ENCODE measurements at places on chromosomes 1 and 21. TPM values are rescaled to one million over a fixed set of nuclear protein-coding genes. Genes with fewer than 3 reads are reported as not detected.

DNA sequence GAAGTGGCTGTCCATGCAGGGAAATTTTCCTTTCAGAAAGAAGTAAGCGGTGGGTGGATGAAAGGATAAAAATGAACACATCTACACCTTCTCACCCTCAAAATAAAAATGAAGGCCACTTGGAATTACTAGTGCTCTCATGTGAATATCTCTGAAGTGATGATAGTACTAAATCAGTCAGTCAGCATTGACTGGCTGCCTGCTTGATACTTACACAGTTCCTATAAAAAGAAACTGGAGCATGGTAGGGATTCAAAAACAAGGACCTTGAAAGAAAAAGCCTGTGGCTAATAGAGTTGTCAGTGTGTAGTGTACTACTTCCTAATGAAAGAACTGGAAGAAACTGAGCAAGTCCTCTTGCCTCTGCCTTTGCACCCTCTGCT, 239.7 kb downstream of the HLX start:
- DNase-seq, result no peak

- no peak for DNase-seq
These were observed 23.9 kb downstream of the DCAF8 start for GRCh38 chr1:160238408-160238807.

DNA sequence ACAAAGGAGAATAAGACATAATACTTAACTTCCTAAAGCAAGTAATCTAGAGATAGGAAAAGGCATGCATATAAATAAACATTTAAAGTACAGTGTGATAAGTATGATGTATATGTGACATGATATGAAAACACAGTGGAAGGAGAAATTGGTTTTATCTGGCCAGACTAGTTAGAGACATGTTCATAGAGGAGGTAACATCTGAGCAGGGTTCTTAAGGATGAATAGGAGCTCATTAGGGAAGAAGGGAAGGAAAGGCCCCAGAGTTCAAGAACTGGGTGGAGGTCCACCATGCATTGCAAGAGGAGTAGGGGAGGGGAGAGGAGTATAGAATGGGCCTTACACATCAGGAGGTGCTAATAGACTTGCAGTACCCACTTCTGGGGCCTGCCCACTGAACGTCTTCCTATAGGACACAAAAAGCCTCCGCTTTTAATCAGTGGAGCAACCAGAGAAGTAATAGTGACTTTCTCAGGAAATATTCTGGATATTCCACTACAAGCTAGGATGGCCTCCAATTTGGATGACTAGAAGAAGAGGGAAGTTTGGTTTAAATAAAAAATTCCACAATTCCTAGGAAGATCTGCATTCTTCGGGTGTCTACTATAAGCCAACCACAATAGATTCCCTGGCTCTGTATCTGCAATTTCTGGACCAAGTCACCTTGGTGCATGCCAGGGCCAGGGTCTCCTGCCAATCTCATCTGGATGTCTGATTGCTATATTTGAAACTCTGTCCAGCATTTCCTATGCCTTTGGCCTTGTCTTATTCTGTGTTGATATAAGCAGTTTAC, 41.9 kb downstream of the NGF start:
- DNase-seq, result no peak

- no peak for DNase-seq
These were observed 3.6 kb upstream of the TNNT2 start for GRCh38 chr1:201381130-201381529.

DNA sequence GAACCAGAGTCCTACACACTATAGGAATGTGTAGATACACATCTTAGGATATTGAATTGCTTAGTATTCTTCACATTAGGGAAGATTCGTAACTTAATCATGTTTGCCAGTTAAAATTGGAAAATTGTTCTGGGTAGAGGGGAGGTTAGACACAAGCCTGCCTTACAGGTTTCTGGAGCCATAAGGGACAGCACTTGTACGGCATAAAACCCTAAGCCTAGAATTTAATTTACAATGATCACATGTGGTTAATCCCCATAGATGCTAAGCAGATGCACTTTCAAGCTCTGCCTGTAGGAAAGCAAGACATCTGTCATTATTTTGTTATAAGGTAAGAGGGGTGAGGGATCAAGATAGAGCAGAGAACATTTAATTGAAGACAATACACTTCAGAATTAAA, 820.7 kb downstream of the NCAM2 start:
- no peak for DNase-seq

GRCh38 chr1:53653631-53654030, 85.3 kb downstream of the GLIS1 start:
- DNase-seq, result no peak

GRCh38 chr1:100463791-100464424, 74.0 kb upstream of the GPR88 start:
- DNase-seq, result no peak

GRCh38 chr1:201603613-201604232, 64.8 kb downstream of the NAV1 start:
- no peak for DNase-seq

DNA sequence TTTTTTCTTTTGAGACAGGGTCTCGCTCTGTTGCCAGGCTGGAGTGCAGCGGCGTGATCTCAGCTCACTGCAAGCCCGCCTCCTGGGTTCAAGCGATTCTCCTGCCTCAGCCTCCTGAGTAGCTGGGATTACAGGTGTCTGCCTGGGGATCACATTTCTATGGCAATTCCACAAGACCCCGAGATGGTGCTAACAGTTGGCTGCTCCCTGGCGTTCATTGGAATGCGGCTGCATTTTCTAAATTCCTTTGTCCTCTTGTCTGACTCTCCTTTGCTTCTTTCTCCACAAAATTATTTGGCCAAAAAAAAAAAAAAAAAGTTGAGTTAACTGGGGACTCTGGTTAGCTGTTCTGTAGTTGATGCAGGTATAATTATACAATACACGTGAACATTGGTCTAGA, 176.4 kb downstream of the ETS2 start:
- DNase-seq, result no peak

SIK1 gene
- 0.09 TPM for total RNA-seq

HES4 gene
- 15.1 TPM for total RNA-seq

CHAF1B gene
- total RNA-seq, result 6.6 TPM

PPM1J gene
- 2.7 TPM for total RNA-seq

COL24A1 gene
- not detected for total RNA-seq
